ENCODE measurements at places on chromosomes 7 and 10. TPM values are rescaled to one million over a fixed set of nuclear protein-coding genes. Genes with fewer than 3 reads are reported as not detected.

GIMAP8 gene
- total RNA-seq = not detected

ZNF727 gene
- total RNA-seq = not detected

DLD gene
- total RNA-seq = 63.7 TPM

FGL2 gene
- not detected for total RNA-seq

OR9A2 gene
- total RNA-seq = not detected

PNLIPRP3 gene
- not detected for total RNA-seq

NYAP1 gene
- total RNA-seq = 4.6 TPM

GRID2IP gene
- 1.0 TPM for total RNA-seq

MKI67 gene
- 83.3 TPM for total RNA-seq

CFAP43 gene
- total RNA-seq = 0.23 TPM

GIMAP1 gene
- not detected for total RNA-seq

UPK3B gene
- 20.6 TPM for total RNA-seq

DNAJC2 gene
- 44.2 TPM for total RNA-seq

HOXA2 gene
- total RNA-seq = not detected

CHRM2 gene
- total RNA-seq = 0.17 TPM

GPR146 gene
- total RNA-seq = 1.8 TPM

C1QL3 gene
- 1.3 TPM for total RNA-seq

RAMP3 gene
- 0.88 TPM for total RNA-seq

ADAM22 gene
- total RNA-seq = 17.9 TPM

NPFFR1 gene
- 0.06 TPM for total RNA-seq

ECHDC3 gene
- total RNA-seq = 20.1 TPM

PDZD8 gene
- 50.1 TPM for total RNA-seq

BMPER gene
- total RNA-seq = 0.69 TPM

HTR7 gene
- total RNA-seq = 26.9 TPM

DNAJC30 gene
- total RNA-seq = 6.0 TPM

IKZF1 gene
- total RNA-seq = 0.71 TPM

Data from H1 (cell line).